ENCODE measurements at places on chromosomes 2 and 18.
A peak's percentile ranks its signal among the peaks of the same experiment; 100 is the strongest.

DNA sequence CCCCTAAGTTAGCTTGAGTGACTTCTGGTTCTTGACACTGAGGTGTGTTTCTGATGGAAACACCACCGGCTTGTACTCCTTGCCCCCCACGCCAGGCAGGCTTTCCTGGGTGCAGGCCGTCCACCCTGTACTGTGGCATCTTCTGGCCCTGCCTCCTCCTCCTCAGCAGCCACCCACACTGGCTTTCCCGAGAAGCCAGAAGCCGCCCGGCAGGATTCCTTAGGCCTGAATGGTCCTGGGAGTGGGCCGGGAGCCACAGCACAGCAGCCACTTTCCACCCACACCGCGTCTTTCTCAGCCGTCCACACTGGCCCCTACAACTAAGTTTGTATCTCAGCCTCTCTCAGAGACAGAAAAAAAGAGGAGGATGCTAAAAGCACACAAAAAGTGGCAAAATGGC is 2.1 kb upstream of the HSBP1L1 start:
- DNase-seq, result no peak

GRCh38 chr2:240250985-240251847 is 110.8 kb upstream of the OTOS start:
- DNase-seq, result peak; percentile 86

GRCh38 chr2:179622112-179622511 is 239.3 kb downstream of the ZNF385B start:
- no peak for DNase-seq

GRCh38 chr2:178327516-178327915 is 123.5 kb downstream of the PRKRA start:
- DNase-seq, result no peak
